ENCODE measurements at places on chromosomes 2 and 18. TPM values are rescaled to one million over a fixed set of nuclear protein-coding genes. Genes with fewer than 3 reads are reported as not detected.
A peak's percentile ranks its signal among the peaks of the same experiment; 100 is the strongest.

Gene TNFRSF11A
- 1.4 TPM for total RNA-seq

- H3K4me1 ChIP-seq = no peaks in the 10 kb centered on the region
- no peaks in the 10 kb centered on the region for H3K27me3 ChIP-seq
- H3K4me3 ChIP-seq = no peak overlapping the region
- H3K36me3 ChIP-seq = no peaks in the 10 kb centered on the region
- DNase-seq = no peak
Observed at GRCh38 chr2:7929281-7929680, 752.6 kb upstream of the ID2 start.

GRCh38 chr2:222522082-222522481 lies 97.7 kb downstream of the SGPP2 start:
- no peak for DNase-seq
- H3K4me3 ChIP-seq = no peak overlapping the region
- no peaks in the 10 kb centered on the region for H3K36me3 ChIP-seq
- H3K27ac ChIP-seq = no peak overlapping the region
- no peaks in the 10 kb centered on the region for H3K27me3 ChIP-seq

GRCh38 chr2:219648176-219648575 lies 20.7 kb downstream of the SLC4A3 start:
- no peak overlapping the region for H3K27ac ChIP-seq
- no peaks in the 10 kb centered on the region for H3K27me3 ChIP-seq
- no peak for DNase-seq
- H3K36me3 ChIP-seq = no peaks in the 10 kb centered on the region

DNA sequence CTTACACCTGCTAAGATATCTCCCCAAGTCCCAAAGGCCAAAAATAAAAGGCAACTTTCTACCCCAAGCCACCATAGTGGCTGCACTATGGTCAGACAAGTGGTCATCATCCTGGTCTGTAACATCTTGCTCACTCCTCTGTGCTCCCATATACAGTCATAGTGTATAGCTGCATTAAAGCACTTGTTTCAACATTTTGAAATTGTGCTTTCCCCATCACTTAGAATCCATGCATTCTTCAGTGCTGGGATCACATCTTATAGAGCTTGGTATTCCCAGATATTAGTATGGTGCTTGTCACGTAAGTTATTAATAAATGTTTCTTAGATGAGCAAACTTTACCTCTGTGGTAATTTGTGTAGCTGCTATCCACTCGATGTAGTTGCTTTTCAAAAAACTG lies 40.4 kb upstream of the CDC42EP3 start:
- H3K4me3 ChIP-seq = no peak overlapping the region
- H3K4me1 ChIP-seq = no peaks in the 10 kb centered on the region
- no peak for DNase-seq
- H3K27ac ChIP-seq = no peak overlapping the region

DNA sequence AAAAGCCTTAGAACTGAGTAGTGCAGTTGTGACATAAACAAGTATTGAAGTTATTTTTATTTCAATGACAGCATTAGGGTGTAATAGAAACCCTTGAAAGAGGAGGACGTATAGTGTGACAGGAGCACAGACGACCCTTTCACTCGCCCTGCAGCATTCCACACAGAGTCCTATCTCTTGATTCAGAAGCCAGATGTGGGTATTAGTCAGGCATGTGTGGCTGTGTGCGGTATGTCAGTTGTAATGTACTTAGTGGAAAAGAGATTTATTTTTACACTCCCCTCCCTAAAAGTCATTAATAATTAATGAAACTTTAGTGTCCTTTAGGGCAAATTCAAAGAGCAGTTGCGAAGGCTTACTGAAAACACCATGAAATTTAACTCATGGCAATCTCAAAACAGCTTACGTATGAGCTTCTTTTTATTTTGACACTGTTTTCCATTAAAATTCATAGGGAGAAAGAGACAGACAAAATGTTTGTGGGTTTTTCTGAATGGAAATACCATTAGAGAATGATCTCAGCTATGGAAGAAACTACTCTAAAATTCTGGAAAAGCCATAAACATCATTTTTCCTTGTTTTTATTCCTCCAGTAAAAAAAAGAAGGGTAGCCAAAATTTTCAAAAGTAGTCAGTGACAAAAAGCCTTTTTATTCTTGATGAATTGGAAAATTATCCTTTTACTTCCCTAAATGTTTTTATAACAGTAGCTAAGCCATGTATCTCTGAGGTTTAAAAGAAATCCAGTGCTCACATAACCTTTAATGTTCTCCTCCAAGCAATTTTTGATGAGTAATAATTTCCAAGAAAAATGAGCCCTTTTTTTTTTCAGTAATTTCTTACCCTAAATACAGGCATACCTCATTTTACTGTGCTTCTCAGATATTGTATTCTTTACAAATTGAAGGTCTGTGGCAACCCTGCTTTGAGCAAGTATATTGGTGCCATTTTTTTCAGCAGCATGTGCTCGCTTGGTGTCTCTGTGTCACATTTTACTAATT lies 84.0 kb upstream of the DSEL start:
- no peak overlapping the region for H3K4me3 ChIP-seq
- no peaks in the 10 kb centered on the region for H3K27me3 ChIP-seq
- H3K27ac ChIP-seq = no peak overlapping the region
- no peak for DNase-seq
- no peaks in the 10 kb centered on the region for H3K4me1 ChIP-seq

- H3K27me3 ChIP-seq = no peaks in the 10 kb centered on the region
- H3K27ac ChIP-seq = no peak overlapping the region
- no peak for DNase-seq
- no peak overlapping the region for H3K4me3 ChIP-seq
- no peaks in the 10 kb centered on the region for H3K4me1 ChIP-seq
- H3K36me3 ChIP-seq = no peaks in the 10 kb centered on the region
Observed at GRCh38 chr18:33665641-33666040, 87.6 kb downstream of the ASXL3 start.

- no peak overlapping the region for H3K27ac ChIP-seq
- H3K4me3 ChIP-seq = no peak overlapping the region
- DNase-seq = no peak
Observed at GRCh38 chr2:17625446-17625845, 85.0 kb downstream of the VSNL1 start.

DNA sequence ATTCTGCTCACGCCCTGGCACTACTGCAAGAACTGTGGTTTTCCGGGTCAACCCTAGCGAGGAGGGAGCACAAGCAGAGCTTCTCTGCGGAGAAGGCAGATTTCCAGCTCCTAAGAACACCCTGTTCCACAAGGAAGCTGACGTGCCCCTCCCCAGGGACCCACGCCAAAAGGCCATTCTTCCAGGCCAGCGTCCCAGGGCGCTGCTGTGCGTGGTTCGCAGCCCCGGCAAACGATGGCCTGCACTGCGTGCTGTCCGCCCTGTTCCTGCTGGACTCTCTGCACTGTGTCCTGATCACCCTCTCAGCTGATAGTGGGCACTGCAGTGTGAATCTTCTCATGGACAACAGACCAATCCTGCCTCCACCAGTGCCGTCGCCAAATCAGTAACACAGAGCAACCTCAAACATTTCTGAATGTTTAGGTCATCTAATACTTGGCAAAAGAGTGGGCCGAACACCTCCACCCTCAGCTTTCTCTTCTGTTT lies 49.1 kb downstream of the ADI1 start:
- no peaks in the 10 kb centered on the region for H3K27me3 ChIP-seq
- no peak overlapping the region for H3K4me3 ChIP-seq
- peak; percentile 77 for DNase-seq
- peak overlapping the region; percentile 89 for H3K27ac ChIP-seq
- H3K4me1 ChIP-seq = peaks cover 22% of the 10 kb centered on the region
- H3K36me3 ChIP-seq = no peaks in the 10 kb centered on the region
